ENCODE measurements at places on chromosomes 3 and 15. TPM values are rescaled to one million over a fixed set of nuclear protein-coding genes. Genes with fewer than 3 reads are reported as not detected.
A peak's percentile ranks its signal among the peaks of the same experiment; 100 is the strongest.

DNA sequence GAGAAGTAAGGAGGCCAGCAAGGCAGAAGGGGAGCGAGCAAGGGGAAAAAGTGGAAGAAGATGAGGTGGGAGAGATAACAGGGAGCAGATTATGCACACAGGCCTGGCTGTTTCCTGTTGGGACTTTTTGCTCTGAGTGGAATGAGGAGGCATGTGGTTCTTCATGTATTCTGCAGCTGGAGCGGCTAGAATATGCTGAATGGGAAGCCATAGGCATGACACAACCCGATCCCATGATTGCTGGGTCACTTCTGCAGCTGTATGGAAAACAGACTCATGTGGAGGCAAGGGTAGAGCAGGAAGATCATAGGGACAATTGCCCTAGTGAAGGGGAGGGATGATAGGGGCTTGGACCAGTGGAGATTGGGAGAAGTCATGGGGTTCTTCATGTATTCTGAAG lies 206.0 kb upstream of the SUCLG2 start:
- no peak for DNase-seq

TRIM69 gene
- polyA plus RNA-seq, result 24.7 TPM

DNA sequence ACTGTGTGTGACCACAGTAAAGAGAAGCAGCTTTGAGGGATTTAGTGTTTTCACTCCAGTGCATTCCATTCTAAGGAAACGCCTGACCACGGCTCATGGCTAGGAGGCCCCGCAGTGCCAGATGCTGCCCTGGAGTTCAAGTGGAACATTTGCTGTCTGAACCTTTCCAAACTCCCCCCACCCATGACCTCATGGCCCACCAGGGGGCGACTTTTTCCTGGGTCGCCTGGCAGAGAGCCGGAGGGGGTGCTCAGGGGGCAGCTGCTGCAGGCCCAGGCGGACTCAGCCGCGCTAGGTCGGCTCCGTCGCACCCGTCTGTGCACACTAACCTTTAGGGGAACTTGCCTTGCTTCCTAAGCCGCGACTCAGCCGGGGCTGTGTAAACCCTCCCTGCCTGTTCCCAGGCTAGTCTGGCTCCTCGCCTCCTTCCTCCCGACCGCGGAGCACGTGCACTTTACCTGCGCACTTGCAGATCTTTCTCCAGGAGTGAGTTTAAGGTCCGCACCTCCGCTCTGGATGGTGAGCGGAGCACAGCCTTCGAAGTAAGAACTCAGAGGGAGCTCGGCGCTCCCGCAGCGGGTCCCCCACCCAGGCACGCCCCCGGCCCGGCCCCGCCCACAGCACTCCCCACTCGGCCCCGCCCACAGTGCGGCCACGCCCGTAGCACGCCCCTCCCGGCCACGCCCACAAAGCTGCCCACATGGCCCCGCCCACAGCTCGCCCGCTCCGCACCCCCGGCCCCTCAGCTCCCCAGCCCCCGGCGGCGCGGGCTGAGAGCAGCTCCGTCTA lies at the start of gene OCA2:
OCA2 (minus strand) TSS at position 550 of the 789 bp plus-strand sequence. CDS start 17,441 bp downstream, outside the sequence.
- DNase-seq, result no peak

DNA sequence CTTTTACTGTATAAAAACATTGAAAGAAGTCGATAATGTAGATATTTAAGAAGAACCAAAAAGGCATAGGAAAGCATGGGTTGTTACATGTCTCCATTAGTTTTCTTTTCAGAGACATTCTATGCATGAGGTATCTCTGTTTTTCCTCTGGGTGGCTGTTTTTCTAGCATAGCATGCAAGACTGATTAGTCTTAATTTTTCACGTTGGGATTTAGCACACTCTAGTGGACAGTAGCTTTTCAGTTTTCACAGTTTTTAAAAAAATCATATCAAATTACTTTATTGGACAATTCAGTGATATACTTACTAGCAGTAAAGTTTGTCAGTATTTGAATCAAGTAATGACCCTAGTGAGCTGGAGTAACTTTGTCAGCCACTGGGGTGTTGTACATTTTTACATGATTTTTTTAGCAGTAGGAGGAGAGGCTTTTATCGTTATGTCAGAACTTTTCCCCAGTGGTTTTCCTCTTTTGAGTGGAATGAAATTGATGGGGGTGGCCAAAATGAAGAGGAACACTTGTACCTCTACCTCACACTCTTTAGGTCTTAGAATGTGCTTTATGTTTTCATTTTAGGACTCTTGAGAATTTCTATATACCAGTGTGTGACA lies 57.2 kb downstream of the SEC22A start:
- peak; percentile 38 for DNase-seq

- no peak for DNase-seq
Observed at GRCh38 chr15:67462875-67463274, 58.1 kb upstream of the C15orf61 start.
